NCI-H69 (cell line): ENCODE measurements at places on chromosomes 11 and 22.

DNA sequence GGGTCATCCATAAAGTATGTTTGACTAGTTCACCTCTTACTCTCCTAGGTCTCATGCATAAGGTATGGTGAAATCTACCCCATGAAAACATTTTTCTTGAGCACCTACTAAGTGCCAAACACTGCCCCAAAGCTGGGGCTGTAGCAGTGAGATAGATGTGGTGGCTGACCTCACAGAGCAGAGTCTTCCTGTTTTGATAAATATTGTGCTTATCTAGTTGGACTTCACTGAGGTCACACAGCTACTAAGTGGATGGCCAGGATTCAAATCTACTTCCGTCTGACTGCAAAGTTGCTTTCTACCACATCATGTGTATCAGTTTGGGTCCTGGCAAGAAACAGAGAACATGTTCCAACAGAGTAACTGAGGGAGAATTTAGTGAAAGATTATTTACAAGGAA lies 6.4 kb upstream of the HTATIP2 start:
- no peak for DNase-seq

DNA sequence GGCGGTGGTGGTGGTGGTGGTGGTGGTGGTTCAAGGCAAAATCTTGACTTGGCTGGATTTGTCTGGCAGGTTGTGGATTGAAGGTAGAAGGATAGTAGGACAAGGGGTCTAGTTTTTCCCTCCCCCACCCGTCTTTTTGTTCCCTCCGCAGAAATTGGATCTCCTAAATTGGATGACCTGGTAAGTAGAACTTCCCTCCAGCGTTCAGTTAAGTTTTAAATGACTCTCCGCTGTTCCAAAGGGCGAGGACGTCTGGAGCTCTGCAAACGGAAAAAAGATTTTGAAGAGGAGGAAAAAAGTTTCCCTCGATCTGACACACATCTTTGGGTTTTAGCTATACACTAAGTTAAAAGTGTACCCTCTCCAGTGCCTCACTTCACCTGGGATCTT lies 422 bp upstream of the LGR4 start:
- DNase-seq: no peak

DNA sequence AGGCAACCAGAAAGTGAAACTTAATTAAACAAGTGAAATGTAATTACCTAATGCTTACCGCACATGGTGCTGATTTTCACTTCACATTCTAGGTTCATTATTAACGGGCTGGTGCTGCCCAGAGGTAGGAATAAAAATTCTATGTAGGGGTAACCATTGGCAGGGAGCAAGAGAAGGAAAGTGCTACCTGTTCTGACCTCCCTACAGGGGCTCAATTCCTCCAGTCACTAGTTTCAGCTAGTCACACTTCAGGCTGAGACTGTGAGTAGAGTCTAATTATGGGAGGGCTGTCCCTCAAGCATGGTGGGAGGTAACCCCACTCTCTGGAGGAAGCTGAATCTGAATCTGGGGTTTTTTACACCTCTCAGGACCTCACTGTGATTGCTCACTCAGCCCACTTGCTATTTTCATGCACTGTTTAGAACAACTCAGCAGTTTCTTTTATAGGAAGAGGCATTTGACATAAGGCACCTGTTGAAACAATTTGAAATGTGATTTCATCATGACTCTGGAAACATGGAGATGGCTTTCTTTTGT lies 75.4 kb downstream of the MAML2 start:
- peak; percentile 16 for DNase-seq

DNA sequence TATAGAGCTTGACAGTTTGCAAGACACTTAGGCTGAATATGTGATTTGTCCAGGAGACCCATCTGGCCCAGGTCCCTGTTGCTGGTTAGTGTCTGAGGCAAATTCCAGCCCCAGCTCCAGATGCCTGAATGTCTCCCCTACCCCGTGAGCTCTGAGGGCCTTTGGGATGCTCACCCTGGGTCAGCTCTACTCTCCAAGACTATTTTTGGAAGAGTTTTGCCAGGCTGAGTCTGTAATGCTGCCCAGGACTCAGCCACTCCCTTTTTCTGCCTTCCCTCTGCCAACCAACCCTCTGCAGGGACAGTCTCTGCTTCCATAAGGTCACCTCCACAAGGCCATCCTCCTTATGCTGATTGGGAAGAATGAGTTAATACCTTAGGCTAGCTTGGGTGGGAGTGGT lies 66.3 kb downstream of the CABIN1 start:
- no peak for DNase-seq

GRCh38 chr22:26883393-26883792 lies 226.0 kb downstream of the MIAT start:
- no peak for DNase-seq

DNA sequence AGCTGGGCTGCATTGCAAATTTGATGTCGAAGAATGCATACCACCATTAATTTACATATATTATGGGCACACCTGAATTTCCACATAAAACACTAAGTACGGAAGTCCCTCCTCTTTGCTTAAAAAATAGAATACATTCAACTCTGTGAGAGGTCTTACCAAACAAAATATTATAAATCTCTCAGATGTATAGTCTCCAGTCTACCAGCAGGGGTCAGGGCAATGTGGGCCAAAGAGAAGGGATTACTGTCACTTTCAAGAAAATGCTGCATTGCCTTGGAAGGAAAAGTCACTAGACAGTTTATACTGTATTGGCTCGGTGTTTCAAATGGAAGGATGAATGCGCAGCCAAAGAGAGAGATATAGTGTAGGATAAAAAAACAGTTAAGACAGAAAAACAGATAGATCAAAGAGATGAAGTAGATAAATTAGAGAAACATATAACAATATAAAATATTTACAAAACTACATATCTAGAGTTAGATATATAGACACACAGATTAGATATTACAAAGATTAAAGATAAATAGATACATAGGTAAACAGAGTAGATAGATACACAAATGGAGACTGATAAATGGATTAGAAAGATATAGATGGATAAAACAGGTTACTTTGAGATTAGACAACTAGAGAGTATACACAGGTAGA lies 20.9 kb downstream of the SERGEF start:
- peak; percentile 81 for DNase-seq

GRCh38 chr11:27227736-27228135 lies 135.3 kb downstream of the CCDC34 start:
- peak; percentile 96 for DNase-seq

GRCh38 chr11:130476200-130476921 lies 27.9 kb downstream of the ADAMTS15 start:
- DNase-seq: no peak

- peak; percentile 92 for DNase-seq
Measured at GRCh38 chr11:74157169-74157568, 13.6 kb downstream of the C2CD3 start.

- DNase-seq: peak; percentile 65
Measured at GRCh38 chr22:38871360-38872171, 450 bp downstream of the CBX6 start.
